ENCODE measurements at places on chromosomes 5 and 9.

DNA sequence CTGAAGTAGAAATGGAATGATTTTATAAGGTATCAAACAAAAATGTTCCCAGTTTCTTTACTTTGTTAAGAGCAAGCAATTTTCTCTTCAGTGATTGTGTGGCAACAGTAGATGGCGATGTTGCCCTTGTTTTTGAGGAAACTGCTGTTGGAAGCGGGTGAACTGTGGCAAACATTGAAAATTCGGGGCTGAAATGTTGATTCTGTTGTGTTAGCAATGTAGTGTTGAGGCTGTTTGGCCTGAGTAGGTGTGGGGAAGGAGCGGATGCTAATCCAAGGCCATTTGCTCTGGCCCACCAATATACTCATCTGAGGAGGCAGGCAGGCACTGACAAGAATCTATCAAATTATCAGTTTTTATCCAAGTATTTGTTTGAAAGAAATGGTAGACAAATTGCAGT, 129.8 kb downstream of the SLC12A2 start:
- DNase-seq, result peak; percentile 19

DNA sequence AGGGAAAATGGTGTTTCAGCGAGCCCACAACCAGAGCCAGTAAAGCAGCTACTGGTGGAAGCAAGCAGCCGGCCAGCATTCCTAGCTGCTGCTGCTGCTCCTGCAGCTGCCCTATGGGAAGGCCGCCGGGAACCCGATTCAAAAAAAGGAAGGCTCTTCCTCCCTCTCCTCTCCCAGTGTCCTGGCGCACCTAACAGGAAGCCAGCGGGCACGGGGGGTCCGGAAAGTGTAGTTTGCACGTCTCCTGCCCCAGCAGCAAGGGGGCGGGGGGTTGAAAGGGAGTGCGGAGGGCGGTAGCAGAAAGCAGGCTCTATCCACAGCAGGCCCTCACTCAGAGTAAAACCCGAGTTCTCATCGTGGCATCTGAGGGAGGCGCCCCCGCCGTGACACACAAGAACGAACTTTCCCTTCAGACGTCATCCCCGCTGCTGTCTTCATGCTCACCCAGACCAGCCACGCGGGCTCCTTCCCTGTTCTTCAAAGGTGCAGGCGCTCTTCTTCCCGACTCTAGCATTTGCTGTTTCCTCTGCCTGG, 16.5 kb downstream of the GRXCR2 start:
- peak; percentile 73 for DNase-seq

DNA sequence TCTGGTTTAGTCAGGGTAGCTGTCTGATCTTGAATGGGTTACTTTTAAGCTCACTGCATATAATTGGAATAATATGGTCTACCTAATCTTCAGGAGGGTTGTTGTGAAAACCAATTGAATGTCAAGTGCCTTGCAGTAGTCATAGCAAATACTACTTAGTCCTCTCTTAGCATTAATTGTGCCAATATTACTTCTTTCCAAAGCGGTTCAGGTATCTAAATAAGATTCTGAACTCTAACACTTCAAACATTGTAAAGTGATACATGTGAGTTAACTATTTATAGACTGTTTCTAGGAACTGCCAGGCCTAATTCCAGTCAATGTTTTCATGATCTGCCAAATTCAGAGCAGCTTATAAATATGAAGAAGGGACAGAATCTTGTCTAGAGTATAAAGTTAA, 140.2 kb downstream of the SH3GL2 start:
- no peak for DNase-seq

DNA sequence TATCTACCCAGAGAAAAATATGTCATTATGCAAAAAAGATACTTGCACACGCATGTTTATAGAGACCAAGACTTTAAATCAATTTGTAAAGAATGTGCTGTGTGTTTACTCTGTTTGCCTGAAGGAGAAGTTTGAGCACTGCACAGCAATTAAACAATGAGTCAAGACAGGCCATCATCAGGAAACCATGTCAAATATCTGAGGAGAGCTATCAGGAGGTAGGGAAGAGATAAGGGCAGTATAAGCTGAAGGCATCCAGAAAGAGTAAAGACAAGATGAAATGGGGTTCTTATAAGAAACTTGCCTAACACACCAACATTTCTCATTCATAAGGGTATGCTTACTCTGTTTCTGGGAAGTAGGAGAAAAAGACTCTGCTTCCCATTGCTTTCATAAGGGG, 405.8 kb upstream of the PTGER4 start:
- no peak for DNase-seq

DNA sequence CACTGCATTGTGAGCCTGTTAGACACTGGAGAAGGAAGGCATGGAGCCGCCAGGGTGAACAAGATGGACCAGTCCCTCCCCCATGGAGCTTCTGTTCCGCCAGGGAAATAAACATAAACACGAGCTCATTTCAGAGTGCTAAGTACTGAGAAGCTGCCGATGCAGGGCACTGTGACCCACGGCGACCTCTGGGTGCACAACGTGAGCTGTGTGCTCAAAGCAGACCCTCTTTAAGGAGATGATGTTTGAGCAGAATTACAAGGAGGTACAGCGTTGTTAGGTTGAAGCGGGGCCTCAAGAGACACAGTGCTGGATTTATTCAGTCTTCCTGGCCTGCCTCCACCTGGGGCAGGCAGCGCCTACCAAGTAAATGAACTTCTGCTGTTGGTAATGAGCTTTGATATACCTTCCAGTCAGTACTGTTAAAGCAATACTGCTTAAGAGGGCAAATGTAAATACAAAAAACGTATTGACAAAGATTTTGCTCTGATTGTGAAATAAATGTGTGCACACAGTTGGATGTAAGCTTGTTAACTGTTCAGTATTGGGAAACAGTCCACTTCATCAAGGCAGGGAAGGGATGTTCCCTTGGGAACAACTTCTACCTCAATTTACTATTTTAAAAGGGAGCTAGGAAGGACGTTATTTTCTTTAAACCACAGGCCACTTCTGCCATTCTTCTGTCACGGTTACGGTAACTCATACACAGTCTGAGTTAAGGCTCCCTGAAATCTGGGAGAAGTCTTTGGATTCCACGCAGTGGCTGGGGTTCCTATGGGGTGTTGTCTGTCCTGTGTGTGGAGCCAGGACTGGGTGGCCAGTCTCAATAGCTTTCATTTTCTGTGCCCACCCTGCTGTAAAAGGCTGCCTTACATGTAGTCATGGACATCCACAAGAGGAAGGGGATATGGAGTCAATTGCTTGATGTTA, 48.9 kb upstream of the DMRT1 start:
- peak; percentile 0 for DNase-seq

GRCh38 chr5:171633776-171634470, 151.7 kb upstream of the SMIM23 start:
- DNase-seq, result peak; percentile 64

- no peak for DNase-seq
Observed at GRCh38 chr5:147359101-147359500, 124.3 kb downstream of the STK32A start.

GRCh38 chr5:80964919-80965318, 4.8 kb downstream of the RASGRF2 start:
- DNase-seq, result no peak

DNA sequence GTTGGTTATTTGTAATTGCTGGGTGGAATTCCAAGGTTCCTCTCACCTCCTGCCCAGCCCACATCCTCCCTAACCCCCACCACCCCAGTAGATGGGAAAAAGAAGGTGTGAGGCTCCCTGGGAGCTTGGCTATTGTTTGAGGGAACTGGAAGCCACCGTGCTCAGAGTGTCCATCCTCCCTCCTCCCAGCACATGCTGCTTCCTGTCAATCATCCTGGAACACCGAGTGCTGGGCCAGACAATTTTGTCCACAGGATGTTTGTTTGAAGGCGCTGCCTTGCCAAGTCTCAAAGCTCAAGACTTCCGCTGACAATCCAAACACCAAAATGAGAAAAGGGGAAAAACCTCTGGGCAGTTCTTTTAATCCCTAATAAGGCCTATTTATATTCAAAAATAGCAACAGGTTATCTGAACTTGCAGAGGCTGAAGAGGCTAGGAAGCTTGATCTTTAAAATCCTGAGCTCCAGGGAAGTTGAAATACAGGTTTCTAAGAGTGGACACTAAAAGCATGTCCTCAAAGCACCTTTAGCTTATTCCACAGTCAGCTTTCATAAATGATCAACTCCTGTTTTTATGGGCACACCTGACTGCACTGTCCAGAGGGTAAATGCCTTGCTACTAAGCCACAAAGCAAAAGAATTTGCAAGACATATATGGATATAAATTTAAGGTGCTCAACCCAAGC, 286.7 kb downstream of the NFIB start:
- no peak for DNase-seq
